ENCODE measurements at places on chromosomes 2 and 18.

- no peak for DNase-seq
Measured at GRCh38 chr2:27723372-27724144, 48.0 kb upstream of the MRPL33 start.

DNA sequence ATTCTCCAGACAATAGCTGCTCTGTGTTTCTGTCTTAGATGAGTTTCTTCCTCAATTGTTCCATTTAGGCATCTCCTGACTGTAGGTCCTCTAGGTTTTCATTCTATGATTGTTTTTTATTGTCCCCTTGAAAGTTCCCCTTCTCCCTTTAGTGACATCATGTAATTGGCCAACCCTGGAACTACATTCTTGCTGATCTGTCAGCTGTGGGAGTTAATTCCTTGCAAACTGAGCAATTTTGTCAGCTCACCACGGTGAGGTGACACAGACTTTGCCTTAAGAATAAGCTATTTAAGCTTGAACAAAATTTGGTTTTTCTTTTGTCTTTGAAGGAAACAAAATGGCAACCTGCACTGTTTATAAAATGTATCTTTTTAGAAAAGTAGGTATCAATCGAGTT lies 95.9 kb downstream of the TXNL1 start:
- no peak for DNase-seq

- DNase-seq, result no peak
Measured at GRCh38 chr2:237533668-237534161, 32.7 kb upstream of the PRLH start.

DNA sequence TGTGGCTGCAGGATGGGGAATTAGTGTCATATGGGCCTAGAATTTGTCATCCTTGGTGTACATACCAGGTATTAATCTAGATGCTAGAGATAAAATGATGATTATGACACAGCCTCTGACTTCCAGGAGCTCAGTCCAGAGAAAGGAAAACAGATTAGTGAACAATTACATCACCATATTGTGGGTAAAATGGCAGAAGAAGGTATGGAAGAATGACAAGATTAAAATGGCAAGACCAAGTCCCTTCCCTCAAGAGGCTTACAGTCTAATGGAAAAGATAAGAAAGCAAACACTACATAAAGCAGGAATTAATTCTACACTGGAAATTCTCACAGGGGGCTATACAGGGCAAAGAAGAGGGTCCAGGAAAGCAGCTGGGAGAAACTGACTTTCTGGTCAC lies 25.9 kb upstream of the TYMS start:
- DNase-seq, result no peak

GRCh38 chr18:44771956-44772917 lies 91.5 kb downstream of the SETBP1 start:
- DNase-seq, result peak; percentile 28

DNA sequence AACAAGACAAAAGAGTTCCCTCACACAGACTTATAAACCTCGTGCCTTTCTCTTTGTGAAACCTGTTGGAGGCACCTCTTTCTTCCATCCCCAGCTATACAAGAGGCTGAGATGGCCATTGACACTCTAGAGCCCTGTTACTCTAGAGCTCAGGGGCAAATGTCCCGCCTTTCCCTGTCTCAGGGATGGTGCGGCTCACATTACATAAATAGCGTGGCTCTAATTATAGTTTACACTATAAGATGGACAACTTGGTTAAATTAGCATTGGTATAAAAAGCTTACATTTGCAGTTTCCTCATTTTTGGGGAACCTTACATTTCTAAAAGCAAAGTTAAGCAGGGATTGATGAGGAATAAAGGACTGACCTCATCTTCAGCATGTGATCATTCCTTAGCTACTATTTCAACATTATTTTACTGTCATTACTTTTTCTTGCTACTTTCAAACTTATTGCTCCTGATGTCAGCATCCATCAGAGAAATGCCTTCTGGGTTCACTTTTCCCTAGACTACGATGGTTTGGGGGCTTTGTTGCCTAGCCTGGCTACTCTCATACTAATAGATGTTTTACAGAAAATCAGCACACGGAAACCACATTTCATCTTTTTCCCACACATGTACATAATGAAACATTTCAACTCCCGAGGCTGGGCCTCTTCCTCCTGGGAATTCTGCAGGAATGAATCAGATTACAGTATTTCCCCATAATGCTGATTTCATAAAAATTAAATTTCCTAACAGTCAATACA lies 40.4 kb downstream of the FTCDNL1 start:
- no peak for DNase-seq

- no peak for DNase-seq
Measured at GRCh38 chr2:235745597-235745996, 251.8 kb downstream of the AGAP1 start.

DNA sequence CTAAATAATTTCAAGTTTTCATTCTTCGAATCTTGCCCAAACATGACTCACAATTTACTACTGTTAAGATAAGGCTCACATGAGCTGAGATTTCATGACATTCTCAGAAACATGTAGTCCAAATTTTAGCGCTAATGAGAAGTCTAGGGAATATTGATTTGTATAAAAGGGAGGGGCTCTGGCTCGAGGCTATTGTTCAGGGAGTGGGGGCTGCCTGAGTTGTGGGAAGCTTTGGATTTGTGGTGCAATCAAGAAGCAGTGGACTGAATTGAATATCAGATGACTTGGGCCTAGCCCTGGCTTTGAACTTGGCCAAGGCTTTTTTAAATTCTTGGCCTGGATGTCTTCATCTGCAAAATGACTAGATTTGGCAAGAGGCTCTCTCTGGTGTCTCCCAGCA lies 674.9 kb upstream of the FANCL start:
- no peak for DNase-seq

GRCh38 chr2:51638811-51639210 lies 606.9 kb upstream of the NRXN1 start:
- DNase-seq, result no peak

DNA sequence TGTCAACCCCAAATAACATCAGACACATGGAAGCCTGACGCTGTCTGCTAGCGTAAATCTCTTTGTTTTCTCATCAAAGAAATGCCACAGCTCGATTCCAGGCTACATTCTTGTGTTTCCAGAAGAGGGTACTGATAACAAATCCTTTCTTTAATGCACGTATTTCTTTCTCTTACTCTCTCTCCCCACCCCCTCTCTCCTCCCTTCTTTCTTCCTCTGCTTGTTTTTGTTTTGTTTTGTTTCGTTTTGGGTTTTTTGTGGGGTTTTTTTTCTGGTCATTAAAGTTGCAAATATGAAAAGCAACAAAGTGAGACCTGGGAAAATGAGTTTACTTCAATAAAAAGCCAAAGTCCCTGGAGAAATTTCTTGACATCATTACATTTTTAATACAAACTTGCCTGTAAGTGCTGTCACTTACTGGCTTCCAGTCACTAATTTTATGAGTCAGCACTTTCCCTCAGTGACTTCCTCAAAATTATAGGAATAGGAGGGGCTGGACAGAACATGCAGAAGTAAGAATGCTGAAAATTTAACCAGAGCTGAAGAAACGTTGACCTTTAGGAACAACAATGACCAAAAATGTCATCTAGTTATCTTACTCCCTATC lies 106.7 kb upstream of the NABP1 start:
- DNase-seq, result peak; percentile 33

DNA sequence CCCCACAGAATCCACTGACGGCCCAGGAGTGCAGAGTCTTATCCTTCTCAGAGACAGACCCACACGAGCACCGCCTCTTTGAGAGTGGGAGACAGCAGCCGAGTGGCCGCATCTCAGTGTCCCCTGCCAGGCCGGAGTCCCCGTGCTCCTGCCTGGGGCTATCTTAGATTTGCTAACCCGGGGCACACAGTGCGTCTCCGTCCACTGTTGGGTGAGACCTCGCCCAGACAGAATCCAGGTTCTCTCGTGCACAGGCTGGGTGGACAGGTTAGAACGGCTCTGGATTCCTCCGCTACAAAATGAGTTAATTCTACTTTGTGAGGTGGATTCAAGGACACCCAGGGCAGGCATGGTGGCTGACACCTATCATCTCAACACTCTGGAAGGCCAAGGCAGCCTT lies 88.3 kb downstream of the ZNF516 start:
- no peak for DNase-seq

DNA sequence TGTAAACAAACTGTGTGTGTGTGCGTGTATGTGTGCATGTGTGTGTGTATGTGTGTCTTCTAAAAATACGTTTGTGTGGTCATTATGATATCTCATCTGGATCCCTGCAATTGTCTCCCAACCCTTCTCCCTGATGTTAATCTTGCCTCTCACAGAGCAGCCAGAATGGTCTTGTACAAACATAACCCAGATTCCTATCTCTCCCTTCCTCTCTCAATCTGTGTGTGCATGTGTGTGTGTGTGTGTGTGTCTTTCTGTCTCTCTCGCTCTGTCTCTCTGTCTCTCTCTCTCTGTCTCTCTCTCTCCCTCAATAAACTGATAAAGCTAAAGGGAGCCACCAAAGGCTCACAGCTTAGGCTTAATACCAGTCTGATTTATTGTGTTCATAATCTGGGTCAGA lies 210.8 kb downstream of the PAX3 start:
- DNase-seq, result no peak

DNA sequence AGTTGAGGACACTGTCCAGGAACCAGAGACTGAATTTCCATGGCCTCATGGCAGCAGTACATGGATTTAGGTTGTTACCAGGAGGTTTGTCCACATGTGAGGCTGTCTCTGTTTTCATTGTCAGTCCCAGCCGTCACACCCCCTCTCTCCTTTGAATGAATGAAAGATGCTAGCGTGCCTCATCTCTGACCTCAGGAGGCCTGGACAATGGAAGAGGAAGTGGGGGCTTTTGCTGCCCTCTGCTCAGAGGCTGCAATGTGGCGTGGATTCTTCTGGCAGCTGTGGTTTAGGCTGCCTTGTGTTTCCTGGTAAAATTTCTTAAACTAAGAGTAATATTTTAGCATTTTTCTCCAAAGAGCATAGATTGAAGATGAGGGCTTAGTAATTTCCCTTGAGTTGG lies 47.5 kb downstream of the RAB31 start:
- no peak for DNase-seq

GRCh38 chr2:241857572-241858121 lies 1.0 kb downstream of the PDCD1 start:
- DNase-seq, result no peak

GRCh38 chr18:23189099-23189498 lies 53.8 kb downstream of the CABLES1 start:
- no peak for DNase-seq

GRCh38 chr2:25602333-25602723 lies 71.0 kb downstream of the DTNB start:
- no peak for DNase-seq

- DNase-seq, result no peak
Measured at GRCh38 chr2:21667638-21668037, 543.9 kb downstream of the TDRD15 start.

Data from AG09309 (cell line).